8988T (cell line): ENCODE measurements at places on chromosomes 1 and 21.

- no peak for DNase-seq
These were observed 32.4 kb downstream of the KIF21B start for GRCh38 chr1:200991097-200991614.

DNA sequence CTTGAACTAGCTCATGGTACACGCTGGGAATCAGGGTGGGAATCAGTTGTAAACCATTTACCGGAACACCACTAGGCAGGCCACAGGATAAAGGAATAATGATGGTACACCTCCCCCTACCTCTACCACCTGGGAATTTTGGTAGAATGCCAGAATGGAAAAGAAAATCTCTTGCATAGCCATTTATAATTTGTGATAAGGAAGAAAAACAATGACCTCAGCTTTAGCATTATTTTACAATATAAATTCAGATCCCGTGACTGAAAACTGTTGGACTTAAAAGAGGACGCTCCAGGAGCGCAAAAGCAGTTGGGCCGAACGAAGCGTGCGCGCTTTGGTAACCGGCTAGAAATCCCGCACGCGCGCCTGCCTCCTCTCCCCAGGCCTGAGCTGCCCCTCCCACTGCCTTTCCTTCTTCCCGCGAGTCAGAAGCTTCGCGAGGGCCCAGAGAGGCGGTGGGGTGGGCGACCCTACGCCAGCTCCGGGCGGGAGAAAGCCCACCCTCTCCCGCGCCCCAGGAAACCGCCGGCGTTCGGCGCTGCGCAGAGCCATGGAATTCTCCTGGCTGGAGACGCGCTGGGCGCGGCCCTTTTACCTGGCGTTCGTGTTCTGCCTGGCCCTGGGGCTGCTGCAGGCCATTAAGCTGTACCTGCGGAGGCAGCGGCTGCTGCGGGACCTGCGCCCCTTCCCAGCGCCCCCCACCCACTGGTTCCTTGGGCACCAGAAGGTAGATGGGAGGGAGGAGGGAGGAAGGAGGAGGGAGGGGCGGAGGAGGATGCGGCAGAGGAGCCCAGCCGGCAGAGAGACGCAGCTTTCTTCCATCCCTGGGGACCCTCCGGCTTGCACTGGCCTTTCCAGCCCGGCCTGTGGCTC lies at the start of gene CYP4X1:
Gene CYP4X1, plus strand, starts transcription at position 402 of the 873 bp plus-strand sequence. Its CDS starts 149 bp downstream, at position 551.
- no peak for DNase-seq

GRCh38 chr1:164668491-164669400 lies 109.8 kb downstream of the PBX1 start:
- no peak for DNase-seq

GRCh38 chr1:43315963-43316737 lies 15.4 kb downstream of the TIE1 start:
- DNase-seq: no peak

GRCh38 chr1:223760833-223761232 lies 48.5 kb downstream of the CAPN2 start:
- DNase-seq: no peak
